ENCODE measurements at places on chromosomes 1 and 21.

- no peak for DNase-seq
Measured at GRCh38 chr21:35525443-35525842, 476.3 kb upstream of the RUNX1 start.

DNA sequence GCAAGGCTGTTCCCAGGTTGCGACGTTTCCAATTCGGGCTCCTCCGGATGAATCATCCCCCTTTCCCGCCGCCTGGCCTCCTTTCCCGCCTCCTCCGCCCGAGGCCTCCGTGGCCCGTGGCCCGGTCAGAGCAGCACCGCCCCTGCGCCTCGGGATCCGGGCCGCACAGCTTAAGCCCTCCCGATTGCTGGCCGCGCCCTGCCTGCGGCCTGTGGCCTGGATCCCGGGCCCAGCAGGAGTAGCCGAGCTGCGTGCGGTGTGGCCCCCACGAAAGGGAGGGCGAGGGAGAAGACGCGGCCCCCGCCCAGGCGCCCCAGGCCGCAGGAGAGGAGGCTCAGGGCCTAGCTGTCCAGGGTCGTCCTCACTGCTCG is 1.0 kb downstream of the TMEM200B start:
- no peak for DNase-seq

- no peak for DNase-seq
Measured at GRCh38 chr1:11046270-11046566, 821 bp downstream of the MASP2 start.

DNA sequence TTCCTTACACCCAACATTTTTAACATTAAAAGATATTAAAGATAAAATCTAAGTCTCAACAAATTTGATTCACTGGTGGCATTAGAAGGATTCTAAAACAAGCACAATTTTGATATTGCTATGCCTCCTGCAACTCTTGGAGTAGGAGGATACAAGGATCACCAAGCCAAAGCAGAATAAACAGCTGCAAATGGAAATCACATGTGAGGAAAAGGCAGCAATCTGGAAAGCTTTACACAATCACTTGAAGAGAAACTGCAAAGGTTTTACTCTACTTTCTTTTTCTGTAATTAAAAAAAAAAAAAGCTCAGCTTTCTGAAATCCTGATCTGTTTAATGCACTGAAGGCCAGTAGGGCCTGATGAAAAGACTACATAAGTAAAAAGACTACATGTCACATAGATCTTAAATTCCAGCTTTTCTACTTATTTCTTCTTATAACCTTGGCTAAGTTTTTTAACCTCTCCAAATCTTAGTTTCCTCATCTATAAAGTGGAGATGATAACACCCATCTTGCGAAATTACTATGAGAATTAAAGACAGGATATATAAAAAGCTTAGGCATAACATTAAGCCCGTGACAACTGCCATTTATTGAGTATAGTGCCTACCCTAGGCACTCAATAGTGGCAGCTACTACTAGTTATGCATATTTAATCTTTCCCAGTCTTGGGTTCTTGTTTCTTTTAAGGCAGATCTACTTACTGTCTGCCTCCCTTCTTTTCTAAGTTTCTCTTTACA is 73.5 kb downstream of the EPS15 start:
- no peak for DNase-seq

GRCh38 chr1:154466921-154467417 is 35.0 kb upstream of the TDRD10 start:
- no peak for DNase-seq

DNA sequence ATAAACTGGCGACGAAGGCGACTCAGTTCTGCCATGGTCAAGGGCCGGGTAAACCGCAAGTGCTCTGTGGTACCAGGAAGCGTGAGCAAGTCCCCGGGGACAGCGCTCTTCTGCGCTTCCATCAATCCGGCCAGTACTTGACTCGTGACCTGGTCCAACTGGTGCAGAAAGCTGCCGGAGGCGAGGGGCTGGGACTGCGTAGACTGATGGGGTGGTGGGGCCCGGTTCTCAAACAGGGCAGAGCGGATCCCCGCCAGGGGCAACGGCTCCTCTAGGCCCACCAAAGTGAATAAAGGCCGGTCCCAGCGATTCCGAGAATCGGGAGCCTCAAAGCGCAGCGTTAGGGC is 852 bp downstream of the KTI12 start:
- no peak for DNase-seq

DNA sequence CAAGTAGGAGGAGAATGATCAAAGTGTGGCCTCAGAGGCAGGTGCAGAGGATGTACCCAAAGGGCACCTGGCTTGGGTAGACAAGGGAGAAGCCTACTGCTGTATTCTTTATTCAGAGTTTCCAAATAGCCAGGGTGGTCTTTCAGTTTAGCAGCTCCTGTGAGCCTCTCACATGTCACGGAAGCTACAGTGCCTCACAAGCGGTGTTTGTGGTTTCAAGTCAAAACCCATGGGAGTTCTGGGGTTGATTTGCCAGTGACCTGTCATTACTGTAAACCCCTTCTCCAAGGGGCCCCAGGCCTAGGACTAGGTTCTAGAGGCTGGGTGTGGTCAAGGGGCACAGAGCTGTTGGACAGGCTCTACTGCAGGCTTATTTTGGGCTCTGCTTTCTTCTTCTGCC is 10.2 kb upstream of the IL10 start:
- DNase-seq: no peak

DNA sequence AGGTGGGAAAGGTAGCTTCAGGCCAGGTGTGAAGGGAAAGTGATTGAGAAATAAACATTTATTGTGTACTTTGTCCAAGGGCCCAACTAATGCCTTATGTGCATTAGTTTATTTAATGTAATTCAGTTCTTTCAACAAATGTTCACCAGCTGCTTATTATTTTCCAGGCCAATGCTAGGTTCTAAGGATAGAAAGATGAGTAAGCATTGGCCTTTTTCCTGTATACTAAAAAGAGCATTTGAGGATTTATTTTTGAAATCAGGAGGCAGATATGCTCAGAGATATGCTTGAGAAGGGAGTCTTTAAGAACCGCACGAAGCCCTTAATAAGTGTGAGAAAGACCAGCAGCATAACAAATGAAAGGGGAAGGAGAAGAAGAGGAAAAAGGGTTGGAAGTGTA is 32.0 kb downstream of the CLCA1 start:
- no peak for DNase-seq

DNA sequence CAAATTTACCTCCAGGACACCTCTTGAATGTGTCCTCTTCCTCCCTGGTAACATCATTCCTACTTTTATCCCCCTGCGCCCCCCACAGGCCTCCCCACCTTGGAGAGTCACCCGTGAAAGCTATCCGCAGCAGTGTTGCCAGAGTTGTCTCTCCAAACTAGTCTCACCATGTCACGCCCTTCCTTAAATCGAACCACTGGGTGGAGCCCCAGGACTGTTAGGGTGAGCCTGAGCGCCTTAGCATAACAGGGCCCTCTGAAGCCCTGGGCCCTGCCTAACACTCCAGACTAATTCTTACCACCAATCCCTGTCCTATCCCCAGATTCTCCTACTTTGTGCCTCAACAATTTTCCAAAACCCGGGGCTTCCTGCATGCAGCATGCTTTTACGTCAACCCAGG is 35.0 kb downstream of the HSD3B2 start:
- DNase-seq: no peak

DNA sequence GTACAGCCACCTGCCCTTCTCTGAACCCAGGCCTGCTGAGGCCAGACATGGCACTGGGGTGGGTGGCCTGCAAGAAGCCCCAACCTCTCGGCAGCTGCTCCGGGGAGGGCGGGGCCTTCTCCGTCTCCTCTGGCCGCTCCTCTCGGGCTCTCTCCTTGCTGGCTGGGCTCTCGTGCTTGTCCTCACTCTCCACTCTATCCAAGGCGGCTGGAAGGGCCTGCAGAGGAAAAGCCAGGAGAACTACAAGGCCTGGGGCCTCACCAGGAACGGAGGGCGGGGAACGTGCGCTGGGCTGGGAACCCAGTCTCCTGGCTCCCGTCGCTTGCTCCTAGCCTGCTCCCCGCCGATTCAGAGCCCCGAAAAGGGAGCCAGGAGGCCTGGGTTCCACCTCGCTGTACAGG is 59.1 kb downstream of the CHD5 start:
- DNase-seq: no peak

DNA sequence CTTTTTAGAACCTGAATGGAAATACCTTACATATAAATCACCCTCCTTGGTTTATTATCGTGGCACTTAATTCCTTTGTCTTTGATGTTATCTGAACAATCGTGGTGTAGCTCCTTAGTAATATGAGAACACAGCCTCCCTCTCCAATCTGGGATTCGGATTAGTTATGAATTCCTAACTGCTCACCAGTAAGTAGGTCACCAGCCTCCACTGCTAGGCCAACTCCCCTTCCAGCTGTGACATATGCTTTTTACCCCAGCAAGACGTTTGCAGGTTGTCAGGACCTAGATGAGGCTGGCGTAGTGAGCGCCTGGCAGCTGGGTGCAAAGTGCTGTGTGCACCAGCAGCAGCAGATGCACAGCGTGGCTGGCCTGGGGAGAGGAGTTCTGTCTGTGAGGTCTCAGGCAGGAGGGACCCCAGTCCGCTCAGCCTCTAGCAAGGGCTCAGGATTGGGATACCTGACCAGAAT is 38.2 kb downstream of the NTPCR start:
- DNase-seq: no peak

DNA sequence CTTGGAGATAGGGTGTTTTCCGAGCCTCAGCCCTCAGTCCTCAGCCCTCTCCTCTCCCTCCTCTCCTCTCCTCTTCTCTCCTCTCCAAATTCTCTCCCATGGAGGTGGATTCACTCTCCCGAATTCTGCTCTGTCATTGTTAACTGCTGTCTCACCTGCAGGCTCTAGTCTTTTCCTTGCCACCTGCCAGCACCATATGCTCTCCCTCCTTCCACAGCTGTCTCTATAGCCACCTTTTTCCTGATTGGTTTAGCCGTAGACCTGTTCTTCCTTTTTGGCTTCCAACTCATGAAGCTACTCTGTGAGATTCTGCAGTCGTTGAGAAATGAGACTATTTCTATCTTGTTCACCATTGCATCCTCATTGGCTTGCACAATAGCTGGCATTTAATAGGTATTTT is 19.7 kb downstream of the COG2 start:
- DNase-seq: no peak

GRCh38 chr1:107432108-107432507 is 291.3 kb downstream of the NTNG1 start:
- DNase-seq: no peak

DNA sequence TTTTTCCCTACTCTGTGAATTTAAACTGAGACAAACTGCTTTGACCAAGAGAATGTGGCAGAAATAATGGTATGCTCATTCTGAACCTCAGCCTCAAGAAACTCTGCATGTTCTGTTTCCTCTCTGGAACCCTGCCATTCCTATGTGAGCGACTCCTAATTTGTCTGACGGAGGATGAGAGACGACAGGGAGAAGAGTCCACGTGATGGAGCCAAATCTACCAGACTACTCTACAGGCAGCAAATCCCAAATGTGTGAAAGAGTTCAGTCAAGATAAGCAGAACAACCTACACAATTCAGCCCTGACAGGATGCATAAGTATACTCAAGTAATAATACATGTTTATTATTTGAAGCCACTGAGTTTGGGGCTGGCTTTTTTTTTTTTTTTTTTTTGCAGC is 153.5 kb downstream of the DPYD start:
- no peak for DNase-seq

- DNase-seq: no peak
Measured at GRCh38 chr1:178664278-178664677, 60.8 kb upstream of the RALGPS2 start.

- DNase-seq: no peak
Measured at GRCh38 chr1:156660752-156661112, 16.5 kb downstream of the NES start.

DNA sequence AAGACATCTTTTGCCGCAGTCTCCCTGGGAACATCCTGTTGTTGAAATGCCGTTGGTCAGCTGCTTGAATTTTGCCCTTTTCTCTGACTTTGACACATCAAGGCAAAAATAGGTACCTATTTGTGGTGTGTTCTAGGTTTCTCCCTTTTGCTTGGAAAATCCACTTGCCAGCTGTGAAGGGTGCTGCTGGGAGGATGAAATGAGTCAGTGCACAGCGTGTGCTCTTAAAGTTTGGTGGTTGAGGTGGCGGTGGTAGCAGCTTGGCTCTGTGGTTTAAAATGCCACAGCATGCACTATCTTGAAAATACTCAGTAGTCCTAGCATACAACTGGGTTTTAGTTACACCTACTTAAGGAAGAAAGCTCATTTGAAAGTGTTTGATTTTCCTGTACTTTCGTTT is 183.8 kb downstream of the DHRS3 start:
- DNase-seq: peak; percentile 63

GRCh38 chr1:23895082-23895481 is 18.1 kb downstream of the CNR2 start:
- no peak for DNase-seq
